ENCODE measurements at places on chromosomes 4 and X.
A peak's percentile ranks its signal among the peaks of the same experiment; 100 is the strongest.

DNA sequence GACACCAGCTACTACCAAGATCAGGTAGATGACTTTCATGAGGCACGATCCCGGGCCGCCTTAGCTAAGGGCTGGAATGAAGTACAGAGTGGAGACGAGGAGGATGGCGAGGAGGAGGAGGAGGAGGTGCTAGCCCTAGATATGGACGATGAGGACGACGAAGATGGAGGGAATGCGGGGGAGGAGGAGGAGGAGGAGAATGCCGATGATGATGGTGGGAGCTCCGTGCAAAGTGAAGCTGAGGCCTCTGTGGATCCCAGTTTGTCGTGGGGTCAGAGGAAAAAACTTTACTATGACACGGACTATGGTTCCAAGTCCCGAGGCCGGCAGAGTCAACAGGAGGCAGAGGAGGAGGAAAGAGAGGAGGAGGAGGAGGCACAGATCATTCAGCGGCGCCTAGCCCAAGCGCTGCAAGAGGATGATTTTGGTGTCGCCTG lies 481 bp downstream of the UTP3 start:
- DNase-seq: no peak

DNA sequence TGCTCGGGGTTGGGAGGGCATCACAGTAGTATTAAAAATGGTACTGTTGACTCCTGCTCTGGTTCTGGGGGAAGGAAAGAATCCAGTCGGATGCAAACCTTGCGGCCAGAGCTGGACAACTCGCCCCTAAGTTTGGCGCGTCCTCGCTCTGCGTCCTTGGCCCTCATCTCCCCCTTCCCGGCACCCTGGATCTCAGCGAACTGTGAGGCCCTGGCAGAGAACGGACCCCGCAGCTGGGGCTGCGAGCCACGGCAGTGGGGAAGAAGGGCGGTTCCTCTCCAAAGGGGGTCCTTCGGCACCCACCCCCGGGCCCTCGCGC lies 14.0 kb downstream of the ARHGEF6 start:
- DNase-seq: no peak

- no peak for DNase-seq
These were observed 292.4 kb upstream of the PITX2 start for GRCh38 chr4:110915301-110915700.

- DNase-seq: no peak
These were observed 36.9 kb upstream of the CHIC1 start for GRCh38 chrX:73525928-73526690.

GRCh38 chr4:3310301-3311094 lies 17.7 kb downstream of the RGS12 start:
- no peak for DNase-seq

DNA sequence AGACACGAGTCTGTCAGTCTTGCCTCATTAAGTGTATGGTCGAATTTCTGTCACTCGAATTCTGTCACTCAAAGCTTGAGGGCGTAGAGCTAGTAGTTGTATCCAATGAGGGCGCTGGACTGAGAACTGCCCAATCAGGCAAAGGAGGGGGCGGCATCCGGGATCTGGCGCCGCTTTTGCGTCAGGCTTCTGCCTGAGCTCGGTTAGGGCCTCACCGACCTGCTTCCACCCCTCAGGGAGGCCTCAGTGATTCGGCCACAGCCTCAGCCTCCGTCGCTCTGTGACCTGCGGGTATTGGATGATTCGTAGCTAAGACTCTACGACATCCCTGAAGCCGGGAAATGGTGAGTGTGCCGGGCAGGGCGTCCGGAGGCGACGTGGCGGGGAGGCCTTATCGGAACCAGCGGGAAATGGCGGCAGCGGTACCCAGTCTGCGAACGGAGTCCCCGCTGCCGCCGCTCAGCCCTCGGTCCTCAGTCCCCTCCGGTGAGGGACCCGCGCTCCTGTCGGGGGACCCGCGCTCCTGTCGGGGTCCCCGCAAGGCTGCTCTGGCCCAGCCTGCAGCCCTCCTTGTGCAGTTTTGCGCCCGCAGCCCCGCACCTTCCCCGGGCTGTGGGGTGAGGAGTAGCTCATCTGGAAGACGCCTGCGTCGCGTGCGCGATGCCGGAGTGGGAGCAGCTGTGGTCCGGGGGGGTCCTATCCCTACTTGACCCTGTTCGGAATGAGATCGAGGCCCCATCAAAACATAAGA lies 88.3 kb downstream of the ZNF718 start:
- peak; percentile 4 for DNase-seq

GRCh38 chr4:102642631-102643298 lies 118.0 kb downstream of the MANBA start:
- DNase-seq: no peak

- no peak for DNase-seq
These were observed 176.5 kb downstream of the AR start for GRCh38 chrX:67720344-67720743.

DNA sequence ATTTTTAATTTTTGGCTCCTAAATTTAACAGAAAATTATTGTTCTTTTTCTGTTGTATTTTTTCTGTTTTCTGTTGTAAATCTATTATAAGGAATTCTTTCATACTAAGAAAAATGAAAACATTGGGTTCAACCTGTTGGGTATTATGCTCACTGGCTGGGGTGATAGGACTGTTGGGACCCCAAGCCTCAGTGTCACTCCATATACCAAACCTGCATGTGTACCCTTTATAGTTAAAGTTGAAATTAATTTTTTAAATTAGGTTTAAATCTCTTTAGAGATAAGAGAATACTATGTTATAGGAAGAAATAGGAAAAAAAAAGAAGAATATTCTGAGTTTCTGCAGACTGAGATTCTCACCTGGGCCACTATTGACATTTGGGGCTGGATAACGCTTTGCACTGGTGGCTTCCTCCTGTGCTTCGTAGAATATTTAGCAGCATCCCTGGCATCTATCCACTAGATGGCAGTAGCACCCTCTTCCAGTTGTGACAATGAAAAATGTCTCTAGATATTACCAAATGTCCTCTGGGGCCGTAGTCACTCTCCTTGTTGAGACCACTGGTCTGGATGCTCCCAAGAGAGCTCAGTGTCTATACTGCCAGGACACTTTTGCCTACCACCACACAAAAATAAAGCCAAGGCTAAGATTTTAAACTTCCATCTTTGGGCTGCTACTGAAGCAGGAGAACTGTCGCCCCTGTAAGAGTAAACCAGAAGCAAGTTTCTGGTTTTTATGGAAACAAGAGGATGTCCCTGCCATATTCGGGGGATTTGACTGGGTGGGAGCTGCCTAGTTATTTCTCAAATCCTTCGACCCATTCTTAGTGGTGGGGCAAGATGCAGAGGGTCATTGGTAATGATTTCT lies 22.4 kb upstream of the CLTRN start:
- DNase-seq: peak; percentile 44

GRCh38 chrX:63758011-63758410 lies 27.0 kb downstream of the ARHGEF9 start:
- no peak for DNase-seq

DNA sequence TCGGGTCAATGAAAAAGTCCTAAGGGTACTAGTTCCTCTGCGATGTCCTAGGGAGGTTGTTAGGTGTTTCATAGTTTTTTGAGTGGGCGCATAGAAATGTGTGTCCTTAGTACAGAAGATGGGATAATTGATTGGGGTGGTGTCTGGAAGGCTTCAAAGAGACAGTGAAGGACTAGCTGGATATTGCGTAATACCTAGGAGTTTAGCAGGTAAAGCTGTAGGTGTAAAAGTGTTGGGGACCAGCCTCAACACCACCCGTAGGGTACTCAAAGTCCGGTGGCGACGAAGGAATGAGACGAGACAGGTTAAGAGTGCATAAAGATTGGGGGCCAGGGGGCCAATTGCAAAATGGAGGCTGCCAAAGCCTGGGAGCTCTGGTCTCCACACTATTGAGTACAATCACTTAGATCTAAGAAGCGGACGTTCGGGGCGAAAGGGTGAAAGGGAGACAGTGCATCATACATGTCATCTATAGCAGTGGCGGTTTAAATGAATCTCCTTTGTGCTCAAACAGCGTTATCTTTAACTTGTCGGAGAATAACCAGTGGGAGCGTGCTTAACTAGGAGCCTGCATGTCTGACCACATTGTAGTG lies 1.0 kb downstream of the TRMT44 start:
- no peak for DNase-seq
